Right lobe of liver (tissue), 6 donors: ENCODE measurements at places on chromosomes 4 and X.

DNA sequence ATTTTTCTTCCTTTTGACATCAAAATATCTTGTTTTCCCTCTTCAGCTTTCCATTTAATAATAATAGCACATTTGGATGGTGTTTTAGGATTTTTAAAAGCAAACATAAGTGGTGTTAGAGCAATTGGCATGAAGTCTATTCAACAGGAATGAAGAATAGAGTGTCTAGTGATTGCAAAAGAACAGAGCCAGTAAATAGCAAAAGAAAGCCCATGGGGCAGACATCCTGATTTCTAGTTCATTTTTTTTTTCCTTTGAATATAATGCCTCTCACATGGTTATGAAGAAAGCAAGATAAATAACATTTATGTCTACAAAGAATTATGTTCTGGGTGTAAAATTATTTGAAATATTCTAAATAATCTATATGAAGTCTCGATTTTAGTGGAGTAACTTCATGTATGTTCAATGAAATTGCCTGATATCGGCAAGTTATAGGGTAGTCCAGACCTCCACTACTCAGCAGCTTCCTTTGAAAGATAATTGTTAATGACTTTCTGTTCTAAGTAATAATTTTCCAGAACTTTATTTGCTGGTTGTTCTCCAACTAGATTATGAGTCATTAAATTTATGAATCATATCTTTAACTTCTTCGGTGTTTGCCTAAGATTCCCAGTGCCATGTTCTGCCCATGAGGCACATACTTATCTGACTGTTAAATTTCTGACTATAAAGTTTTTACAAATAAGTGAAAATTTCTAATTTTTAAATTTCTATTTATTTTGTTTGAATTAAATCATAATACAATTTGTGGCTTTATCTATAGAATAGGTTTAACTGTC lies 587.9 kb downstream of the TLL1 start:
- no peak for DNase-seq

DNA sequence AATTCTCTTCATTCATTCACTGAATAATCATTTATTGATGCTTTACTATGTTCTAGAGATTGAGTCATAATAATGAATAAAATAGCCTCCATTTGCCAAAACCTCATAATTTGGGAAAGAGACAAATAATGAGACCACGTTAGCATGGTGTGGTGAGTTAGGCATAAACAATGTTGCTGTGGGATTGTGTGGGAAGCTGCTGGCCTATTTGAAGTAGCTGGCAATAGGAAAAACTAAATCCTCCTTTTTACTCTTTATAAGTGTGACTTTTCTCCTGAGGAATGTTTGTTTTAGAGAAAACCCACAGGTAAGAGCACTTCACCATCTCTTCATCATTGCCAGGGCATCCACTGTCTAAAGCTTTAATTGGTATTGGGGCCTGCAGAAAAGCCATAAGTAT lies 95.3 kb downstream of the AREG start:
- DNase-seq: no peak

DNA sequence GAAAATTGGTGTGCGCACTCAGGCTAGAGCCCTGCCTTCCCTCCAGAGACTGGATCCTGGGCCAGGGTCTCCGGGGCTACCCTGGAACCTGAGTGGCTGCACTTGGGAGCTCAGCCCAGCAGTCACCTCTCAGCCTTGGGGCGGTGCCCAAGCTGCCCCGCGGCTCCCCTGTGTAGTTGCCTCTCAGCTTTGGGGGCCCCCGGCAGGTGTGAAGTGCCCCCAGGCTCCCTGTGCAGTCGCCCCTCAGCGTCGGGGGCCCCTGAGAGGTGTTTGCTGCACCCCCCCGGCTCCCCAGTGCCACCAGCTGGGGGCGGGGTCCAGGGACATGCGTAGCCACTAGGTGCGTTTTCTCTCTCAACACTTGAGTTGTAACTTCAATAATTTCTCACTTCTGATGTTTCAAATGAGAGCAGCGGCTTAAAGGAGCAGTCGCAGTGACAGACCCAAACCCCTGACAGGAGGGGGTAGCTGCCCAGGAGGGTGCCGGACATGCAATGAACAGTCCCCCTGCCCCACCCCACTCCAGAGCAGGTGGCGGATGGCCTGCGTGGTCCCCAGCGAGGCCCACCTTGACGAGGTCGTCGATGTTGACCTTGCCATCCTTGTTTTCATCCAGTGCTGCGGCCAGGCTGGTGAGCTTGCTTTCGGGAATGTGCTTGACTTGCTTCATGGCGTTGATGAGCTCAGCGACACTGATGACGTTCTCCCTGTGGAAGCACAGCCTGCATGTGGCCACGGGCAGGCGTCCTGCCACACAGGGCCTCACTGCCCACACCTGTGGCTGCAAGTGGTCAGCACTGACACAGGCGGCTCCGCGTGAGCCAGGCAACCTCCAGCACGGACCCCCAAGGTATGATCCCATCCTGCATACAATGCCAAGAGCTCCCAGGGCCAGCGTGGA lies 22.3 kb downstream of the FGFR3 start:
- DNase-seq: peak; percentile 17

DNA sequence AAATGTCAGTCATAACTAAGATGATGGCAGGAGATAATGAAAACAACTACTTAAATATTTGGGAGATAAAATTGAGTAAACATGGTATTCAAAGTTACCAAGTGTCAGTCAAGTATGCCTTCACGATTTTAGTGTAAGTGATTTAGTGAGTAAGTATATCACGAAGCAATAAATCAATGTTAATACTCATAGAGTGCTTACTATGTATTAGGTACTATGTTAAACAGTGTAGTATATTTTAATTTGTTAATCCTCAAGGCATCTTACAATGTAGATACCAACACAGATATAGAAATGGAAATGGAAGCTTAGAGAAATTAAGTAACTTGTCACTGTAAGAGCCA lies 59.6 kb downstream of the ANXA3 start:
- DNase-seq: no peak

GRCh38 chrX:13506574-13506973 lies 62.8 kb upstream of the EGFL6 start:
- no peak for DNase-seq

GRCh38 chrX:69163936-69164741 lies 1.1 kb downstream of the PJA1 start:
- no peak for DNase-seq

DNA sequence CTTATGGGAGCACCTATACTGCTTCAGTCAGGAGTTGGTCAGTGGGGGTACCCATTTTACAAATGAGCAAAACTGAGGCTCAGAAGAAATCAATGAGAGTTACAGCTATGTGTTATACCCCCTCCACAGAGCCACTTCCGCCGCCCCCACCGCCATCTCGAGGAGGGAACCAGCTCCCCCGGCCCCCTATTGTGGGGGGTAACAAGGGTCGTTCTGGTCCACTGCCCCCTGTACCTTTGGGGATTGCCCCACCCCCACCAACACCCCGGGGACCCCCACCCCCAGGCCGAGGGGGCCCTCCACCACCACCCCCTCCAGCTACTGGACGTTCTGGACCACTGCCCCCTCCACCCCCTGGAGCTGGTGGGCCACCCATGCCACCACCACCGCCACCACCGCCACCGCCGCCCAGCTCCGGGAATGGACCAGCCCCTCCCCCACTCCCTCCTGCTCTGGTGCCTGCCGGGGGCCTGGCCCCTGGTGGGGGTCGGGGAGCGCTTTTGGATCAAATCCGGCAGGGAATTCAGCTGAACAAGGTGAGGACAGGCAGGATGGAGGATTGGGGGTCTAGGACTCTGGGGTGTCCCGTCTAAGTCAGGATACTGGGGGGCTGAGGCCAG lies 5.0 kb downstream of the WAS start:
- DNase-seq: no peak

DNA sequence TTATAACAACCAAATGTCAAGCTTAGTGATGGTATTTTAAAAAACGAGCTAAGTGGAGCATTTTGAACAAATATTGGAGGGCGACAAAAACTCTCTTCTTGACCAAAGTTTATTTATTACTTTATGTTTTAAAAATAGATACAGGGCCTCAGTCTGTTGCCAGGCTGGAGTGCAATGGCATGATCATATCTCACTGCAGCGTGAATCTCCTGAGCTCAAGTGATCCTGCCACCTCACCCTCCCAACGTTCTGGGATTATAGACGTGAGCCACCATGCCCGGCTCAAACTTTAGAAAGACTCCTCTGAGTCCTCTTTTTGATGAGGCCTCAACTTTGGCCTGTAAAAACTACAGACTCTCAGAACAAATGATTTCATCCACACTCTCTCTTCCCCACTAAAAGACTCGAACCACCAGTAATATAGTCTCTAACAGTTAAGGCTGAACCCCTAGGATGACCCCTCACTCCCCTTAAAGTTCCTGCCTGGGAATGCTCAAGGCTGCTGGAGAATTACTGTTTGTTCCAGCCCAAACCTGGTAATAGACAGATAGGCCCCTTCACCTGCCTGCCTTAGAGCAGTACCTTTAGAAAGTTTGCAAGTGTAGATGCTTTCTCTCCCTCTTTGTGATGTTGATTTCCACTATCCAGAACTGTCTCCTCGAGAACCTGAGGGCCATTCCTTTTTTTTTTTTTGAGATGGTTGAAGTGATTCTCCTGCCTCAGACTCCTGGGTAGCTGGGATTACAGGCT lies 55.3 kb upstream of the HPSE start:
- no peak for DNase-seq

DNA sequence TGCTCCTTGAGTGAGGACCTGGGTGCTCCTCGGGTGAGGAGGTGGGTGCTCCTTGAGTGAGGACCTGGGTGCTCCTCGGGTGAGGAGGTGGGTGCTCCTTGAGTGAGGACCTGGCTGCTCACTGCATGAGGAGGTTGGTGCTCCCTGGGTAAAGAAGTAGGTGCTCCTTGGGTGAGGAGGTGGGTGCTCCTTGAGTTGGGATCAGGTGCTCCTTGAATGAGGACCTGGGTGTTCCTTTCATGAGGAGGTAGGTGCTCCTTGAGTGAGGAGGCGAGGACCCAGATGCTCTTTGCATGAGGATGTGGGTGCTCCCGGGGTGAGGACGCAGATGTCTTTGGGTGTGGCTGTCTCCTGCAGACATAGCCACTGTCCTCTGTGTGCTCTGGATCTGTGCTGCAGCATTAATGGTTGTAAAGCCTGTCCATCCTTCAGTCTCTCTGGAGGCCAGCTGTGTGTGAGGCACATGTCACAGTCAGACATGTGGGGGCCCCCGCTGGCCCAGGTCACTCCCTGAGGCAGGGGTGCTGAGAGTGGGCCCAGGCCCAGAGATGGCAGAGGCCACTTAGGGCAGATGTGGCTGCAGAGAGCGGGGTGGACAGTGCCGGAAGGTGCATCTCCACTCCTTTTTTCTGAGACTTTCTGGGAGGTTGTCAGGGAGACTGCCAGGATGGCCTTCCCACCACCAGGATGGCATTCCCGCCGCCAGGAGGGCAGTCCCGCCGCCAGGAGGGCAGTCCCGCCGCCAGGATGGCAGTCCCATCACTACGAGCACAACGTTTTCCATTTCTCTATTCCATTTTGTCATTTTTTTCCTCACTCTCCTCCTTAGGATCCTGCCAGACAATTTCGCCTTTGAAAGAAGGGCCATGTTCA lies 101.8 kb downstream of the HMX1 start:
- peak; percentile 38 for DNase-seq

GRCh38 chr4:121411151-121411744 lies 30.4 kb upstream of the QRFPR start:
- no peak for DNase-seq

- DNase-seq: no peak
These were observed 647.0 kb upstream of the AADAT start for GRCh38 chr4:170736710-170737109.

DNA sequence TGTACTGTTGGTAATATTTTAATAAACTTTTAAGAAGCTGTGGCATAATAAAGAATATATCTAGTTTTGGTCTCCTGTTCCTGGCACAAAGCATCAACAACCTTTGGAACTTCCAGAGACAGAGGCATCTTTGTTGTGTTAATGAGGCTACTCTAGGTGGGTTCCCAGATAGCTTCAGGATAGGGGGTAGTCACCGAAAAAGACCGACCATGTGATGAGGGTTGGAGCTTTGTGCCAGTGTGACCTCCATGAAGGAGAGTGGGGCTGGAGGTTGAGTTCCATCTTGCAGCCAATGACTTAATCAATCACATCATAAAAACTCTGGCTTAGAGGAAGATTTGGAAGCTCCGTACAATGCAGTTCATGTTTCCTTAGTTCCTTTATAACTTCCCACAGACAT lies 9.9 kb downstream of the PPAT start:
- DNase-seq: no peak

GRCh38 chrX:13569479-13570260 lies at the start of gene EGFL6:
EGFL6 (plus strand) TSS chrX:13569601; CDS start chrX:13569862, 261 bp downstream.
- no peak for DNase-seq

- DNase-seq: no peak
These were observed 131.8 kb downstream of the GLRA3 start for GRCh38 chr4:174697202-174697601.

- DNase-seq: peak; percentile 86
These were observed 30.8 kb downstream of the BLOC1S4 start for GRCh38 chr4:6746721-6747293.

DNA sequence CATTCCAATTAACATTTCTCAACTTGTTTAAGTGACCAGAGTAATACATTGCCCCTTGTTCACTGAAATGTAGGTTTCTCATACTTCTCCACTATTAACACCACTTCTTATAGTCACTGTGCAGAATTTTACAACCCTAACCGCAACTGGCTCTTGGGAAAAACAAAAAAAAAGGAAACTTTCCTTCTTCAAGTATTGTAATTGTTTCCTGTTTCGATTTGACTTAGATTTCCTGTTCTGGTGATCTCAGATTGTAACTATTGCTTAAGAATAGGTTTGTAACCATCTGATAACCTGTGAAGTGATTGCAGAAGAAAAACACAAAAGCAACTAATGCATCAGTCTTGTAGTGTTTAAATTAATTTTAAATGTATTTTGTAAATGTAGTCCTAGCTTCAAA lies 594.7 kb upstream of the GALNT7 start:
- no peak for DNase-seq

DNA sequence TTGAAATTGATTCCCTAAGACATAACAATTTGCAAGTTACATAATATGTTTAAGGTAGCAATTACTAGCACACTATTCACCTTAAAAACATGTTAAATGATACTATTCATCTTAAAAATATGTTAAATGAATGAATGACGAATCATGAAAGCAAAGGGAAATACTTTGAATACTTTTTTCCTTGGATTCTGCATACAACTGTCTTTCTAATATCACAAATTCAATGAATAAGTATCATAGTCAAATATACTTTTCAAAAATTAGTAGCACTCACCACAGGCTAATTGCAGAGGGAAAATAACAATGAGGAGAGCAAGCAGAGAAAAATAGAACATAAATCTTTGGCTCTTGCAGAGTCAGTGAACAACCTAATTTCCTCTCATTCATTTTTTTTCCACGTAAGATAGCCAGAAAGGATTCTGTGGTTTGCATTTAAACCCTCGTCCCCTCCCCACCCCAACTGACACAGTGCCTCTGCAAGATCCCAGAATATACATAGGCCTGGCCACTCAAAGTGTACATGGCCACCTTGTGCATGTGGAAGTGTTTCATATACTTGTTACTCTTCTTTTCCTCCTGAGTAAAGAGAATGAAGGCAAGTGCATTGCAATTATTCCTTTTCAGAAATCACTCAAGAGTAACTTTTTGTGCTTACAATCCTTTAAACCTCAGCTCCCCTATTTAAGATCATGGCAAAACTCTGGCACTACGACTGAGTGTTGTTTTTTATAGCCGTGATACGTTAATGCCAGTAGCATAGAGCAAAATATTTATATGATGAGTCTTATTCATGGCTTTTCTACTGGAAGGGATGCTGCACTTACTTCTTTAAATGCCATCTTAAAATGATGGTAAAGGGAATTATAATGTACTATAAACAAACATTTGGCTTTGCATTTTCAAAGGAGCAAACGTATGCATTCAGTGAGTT lies 236.4 kb downstream of the PDGFC start:
- DNase-seq: no peak
